ENCODE measurements at places on chromosomes 13 and 19. TPM values are rescaled to one million over a fixed set of nuclear protein-coding genes. Genes with fewer than 3 reads are reported as not detected.

The LYPD3 gene
- 1.0 TPM for total RNA-seq

The CNMD gene
- total RNA-seq: not detected

The EXOC3L2 gene
- total RNA-seq: not detected

The ACP5 gene
- 19.9 TPM for total RNA-seq

The RYR1 gene
- 41.5 TPM for total RNA-seq

All from activated T-helper 17 cell treated with anti-CD3 and anti-CD28 coated beads, Interleukin-2, amount 50 U/mL, for 72 hours (primary cell).